ENCODE measurements at places on chromosomes 2 and 18. TPM values are rescaled to one million over a fixed set of nuclear protein-coding genes. Genes with fewer than 3 reads are reported as not detected.

DNAH6 gene
- 2.2 TPM for total RNA-seq

SLC30A3 gene
- 0.44 TPM for total RNA-seq

DNA sequence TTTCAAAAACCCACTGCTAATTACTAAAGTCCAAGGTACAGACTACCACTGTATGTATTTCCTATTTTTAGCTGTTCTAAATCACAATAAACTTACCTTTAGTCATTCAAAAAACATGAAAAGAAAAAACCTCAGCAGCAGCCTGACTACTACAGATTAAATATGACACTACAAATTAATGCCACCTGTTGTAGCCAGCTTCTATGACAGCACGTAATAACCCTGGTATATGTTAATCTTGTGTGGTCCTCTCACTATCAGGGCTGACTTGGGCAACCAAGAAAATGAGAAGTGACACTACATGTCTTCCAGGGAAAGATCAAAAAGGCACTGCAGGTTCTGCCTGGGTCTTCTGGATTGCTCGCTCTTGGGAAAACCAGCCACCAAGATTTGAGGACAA lies 90.6 kb upstream of the FAM124B start:
- no peak for DNase-seq

DNA sequence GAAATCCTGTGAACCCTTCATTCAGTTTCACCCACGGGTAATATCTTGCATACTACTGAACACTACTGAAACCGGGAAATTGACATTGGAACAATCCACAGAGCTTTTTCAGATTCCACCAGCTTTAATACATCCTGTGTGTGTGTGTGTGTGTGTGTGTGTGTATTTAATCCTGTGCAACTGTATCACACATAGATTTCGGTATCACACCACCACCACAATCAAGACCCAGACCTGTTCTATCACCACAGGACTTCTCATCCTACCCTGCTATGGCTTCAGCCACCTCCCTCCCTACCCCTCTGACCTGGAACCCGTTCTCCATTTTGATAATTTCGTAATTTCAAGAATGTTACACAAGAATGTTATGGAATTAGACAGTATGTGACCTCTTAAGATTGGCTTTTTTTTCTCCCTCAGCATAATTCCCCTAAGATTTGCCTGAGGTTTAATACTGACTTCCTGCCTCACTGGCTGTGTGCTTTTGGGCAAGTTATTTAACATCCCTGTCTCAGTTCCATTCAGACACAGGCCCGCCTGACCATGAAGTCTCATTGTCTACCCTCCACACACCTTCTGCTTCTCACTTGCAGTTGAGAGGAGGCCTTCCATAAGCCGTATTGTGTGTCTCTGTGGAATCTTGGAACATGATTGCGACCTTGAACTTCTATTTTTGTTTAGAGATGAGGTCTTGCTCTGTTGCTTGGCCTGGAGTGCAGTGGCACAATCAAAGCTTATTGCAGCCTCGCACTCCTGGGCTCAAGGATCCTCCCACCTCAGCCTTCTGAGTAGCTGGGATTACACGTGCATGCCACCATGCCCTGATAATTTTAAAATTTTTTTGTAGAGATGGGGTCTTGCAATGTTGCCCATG lies 14.4 kb upstream of the TMEM131 start:
- no peak for DNase-seq

- DNase-seq = no peak
These were observed 1300.5 kb upstream of the DDX18 start for GRCh38 chr2:116513991-116514390.

ZNF638 gene
- 255 TPM for total RNA-seq

EVA1A gene
- 1.6 TPM for total RNA-seq

OSGEPL1 gene
- 10.7 TPM for total RNA-seq

GRCh38 chr18:7117390-7118355 lies at the start of gene LAMA1:
LAMA1 (minus strand) TSS chr18:7117797; CDS start chr18:7117720, 77 bp downstream.
- DNase-seq = no peak

ERMN gene
- 1.1 TPM for total RNA-seq

GPR45 gene
- not detected for total RNA-seq

TMEM150A gene
- total RNA-seq = 17.6 TPM

DAPL1 gene
- total RNA-seq = 2.6 TPM

PSMG2 gene
- 102 TPM for total RNA-seq

Data from tibial nerve (tissue), 4 donors.